Muscle of arm (tissue), 14 donors: ENCODE measurements at places on chromosomes 1 and 21.

DNA sequence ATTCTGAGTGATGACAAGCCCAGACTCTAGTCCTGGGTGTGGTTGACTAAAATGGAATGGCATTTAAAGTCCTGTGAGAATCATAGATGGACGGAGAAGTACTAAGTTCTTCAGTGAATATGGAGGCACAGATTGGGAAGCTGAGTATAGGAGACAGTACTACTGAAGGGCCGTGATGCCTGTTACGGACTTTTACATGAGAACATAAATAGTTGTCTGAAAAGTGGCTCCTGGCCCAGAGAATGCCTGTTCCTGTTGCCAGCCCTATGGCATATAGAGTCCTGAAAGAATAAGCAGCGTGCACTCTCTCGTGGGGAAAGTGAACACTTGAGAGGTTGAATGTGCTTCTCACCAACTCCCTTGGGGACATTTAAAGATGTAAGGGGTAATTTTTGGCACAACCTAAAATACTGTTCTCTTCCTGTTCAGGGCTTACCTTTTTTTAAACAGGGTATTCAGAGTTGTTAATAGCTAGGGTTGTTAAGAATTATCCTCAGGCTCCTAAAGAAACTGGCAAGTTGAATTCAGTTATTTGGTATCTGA, 20.4 kb downstream of the CCT8 start:
- DNase-seq: no peak

GRCh38 chr1:3355894-3356826, 98.3 kb upstream of the ARHGEF16 start:
- DNase-seq: no peak

DNA sequence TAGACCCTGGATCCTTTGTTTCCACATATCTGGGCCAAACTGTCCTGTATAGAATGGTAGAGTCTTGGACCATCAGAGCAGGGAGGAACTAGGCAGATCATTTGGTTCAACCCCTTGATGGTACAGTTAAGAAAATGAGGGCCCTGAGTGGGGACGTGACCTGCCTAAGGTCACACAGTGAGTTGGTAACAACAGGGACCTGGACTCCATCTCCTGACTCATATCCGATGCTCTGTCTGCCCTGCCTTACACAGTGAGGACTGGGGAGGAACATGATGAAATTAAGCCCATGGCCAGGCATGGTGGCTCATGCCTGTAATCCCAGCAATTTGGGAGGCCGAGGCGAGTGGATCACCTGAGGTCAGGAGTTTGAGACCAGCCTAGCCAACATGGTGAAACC, 440.2 kb downstream of the PTPRU start:
- DNase-seq: no peak

DNA sequence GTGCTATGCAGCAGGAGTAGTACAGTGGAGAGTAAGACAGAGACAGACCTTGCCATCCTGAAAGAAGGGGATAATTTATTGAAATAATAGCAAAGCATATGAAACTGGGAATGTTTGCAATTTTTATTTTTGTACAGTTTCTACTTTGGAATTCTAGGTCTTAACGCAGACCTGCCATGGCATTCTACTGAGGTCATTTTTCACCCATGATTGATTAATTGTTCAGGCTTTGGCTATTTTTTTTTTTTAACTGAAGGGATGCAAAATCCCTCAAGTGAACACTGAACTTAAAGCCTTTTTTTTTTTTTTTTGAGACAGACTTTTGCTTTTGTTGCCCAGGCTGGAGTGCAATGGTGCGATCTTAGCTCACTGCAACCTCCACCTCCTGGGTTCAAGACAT, 27.1 kb downstream of the MTF2 start:
- DNase-seq: no peak

DNA sequence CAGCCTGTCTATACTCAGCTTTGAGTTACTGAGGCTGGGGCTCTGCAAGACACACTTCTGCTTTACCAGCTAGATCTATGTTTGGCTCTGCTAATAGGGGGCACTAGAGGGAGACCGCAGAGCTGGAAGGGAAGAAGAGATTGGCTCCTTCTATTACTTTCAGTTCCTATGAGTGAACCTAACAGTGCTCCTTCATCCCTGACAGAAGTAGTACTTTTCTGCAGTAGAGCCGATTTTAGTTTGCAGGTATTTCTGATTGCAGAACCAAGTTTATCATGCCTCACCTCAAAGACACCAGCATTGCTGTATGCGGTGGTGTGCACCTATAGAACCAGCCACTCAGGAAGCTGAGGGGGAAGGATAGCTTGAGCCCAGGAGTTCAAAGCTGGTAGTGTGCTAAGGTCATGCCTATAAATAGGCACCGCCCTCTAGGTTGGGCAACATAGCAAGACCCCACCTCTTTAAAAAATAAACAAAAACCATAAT, 5.7 kb upstream of the ZDHHC18 start:
- DNase-seq: no peak

DNA sequence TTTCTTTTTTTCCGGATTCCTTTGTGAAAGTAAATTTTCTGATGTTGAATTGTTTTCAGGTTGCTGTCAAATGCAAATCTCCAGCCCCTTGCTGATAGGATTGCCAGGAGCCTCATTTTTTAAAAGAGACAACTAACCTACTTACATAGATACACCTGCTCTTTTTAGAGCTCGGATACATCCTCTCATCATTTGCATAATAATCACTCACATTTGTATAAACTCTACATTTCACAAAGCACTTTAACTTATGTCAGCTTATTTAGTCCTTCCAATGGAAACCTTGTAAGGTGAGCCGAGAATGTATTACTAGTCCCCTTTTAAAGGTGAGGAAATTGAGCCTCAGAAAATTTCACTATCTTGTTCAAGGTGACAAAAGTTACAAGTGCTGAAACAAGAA, 84.8 kb downstream of the KCTD3 start:
- no peak for DNase-seq

GRCh38 chr1:198132060-198132781, 24.6 kb upstream of the NEK7 start:
- DNase-seq: no peak

DNA sequence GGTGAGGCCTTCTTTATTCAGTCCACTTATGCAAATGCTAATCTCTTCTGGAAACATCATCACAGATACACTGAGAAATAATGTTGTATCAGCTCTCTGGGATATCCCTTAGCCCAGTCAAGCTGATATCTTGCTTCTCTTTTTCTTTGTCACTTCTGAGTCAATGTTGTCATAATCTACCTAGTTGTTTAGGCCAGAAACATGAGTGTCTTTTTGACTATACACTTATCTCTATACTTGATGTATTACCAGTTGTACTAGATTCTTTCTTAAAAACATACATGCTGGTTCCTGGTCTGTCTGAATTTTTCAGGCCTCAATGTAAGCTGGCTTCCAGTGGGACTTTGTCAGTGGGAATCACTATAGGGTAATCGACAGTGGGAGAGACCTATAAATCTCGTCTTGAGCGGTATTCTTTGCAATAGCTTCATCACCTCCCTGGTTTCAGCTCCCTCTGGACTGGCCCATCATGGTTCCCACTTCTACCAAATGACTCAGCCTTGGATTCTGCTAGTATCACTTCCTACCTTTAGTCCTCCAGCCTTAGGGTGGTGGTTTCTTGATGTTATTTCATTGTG, 135.2 kb upstream of the CYYR1 start:
- no peak for DNase-seq

DNA sequence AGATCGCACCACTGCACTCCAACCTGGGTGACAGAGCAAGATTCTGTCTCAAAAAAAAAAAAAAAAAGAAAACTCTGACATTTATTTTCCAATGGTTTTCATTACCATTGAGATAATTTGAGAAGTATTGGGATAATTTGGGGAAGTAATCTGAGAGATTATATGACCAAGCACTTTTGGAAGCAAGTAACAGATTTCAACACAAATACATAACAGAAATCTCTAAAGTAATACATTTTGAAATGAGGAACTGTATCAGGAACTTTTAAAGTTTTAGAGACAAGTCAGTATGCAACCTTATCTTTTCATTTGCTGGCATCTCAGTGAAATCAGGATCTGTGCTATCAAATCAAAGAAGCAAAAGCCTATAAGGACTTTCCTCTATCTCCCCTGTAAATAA, 25.4 kb upstream of the SLC16A1 start:
- DNase-seq: no peak

DNA sequence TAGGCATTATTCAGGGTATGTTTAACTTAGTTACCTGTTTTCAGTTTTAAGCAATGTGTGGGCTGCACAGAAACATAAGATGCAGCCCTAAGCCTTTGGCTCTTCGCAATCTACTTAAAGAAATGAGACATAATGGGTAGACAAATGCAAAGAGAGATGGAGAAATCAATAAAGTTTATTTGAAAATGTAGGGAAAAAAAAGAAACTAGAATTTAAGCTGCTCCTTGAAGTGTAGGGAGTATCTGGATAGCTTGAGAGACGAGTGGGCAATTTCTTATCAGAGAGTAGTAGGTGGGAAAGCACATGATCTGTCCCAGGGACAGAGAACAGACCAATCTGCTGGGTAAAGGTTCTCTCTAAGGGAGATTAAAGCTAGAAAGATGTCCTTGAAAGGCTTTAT, 8.9 kb downstream of the WNT2B start:
- no peak for DNase-seq

GRCh38 chr1:244709476-244710368, 56.8 kb downstream of the DESI2 start:
- no peak for DNase-seq

- no peak for DNase-seq
Measured at GRCh38 chr1:208025031-208025430, 114.1 kb upstream of the CD34 start.

DNA sequence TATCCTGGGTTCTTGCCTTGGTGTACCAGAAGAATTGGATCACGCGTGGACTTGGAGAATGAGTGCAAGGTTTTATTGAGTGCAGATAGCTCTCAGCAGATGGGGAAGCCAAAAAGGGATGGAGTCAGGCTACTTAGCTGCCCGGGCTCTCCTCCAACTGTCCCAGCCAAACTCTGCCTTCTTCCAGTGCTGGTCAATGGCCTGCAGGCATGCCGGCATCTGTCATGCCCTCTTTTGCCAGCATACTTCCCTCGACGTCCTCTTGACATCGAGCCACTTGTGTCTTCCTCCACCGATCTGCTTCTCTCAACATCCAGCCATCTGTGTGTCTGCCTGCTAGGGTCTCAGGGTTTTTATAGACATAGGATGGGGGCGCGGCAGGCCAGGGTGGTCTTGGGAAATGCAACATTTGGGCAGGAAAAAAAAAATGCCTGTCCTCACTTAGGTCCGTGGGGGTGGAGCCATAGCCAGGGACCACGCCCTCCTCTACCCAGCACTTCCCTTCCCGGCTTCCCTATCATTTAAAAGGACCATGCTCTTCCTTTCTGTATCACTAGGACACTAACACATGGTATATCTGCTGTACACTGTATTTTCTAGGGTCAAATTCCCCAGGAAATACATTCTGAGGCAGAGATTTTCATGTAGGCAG, 47.0 kb upstream of the BCAR3 start:
- DNase-seq: no peak

DNA sequence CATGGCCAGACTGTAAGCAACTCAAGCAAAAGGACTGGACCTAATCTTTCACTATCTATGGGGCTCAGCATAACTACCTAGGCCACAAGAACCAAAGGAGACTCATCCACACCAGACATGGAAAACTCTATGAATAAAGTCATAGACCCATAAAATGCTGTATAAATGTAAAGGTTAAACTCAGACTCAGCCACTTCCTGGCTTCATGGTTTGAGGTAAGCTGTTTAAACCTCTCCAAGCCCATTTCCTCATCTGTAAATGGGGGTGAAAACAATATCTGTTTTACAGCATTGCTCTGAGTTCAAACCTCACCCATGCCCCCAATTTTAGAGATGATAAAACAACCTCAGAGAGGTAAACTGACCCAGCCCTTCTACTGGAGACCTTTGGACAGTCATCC, 4.0 kb upstream of the SMIM12 start:
- DNase-seq: no peak

GRCh38 chr1:220796530-220796929, 9.8 kb downstream of the MTARC1 start:
- no peak for DNase-seq

DNA sequence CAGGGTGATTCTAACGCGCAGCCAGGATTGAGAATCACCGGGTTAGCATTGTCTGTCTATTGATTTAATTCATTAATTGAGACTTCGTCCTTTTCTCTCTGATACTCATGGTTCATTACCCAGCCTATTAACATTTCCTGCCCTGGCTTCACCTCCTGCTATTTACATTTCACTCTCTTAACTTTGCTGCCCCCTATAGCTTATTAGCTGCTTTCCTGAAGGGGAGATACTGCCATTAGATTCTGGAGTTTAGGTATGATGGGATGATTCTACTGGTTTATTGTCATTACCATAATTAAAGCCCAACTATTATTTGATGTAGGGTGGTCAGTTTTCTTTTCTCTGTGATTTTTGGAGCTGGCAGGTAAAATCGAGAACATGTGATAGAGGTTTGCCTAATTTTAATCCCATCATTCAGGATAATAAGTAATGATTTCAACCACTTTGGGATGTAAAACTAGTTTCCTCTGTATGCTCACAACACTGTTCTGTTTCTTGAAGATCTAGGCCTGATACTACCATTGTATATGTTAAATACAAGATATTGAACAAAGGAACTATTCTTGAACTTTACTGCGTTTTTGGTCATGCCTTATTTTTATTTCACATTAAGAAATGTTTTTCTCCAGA, 6.4 kb downstream of the PPP2R5A start:
- peak; percentile 35 for DNase-seq

DNA sequence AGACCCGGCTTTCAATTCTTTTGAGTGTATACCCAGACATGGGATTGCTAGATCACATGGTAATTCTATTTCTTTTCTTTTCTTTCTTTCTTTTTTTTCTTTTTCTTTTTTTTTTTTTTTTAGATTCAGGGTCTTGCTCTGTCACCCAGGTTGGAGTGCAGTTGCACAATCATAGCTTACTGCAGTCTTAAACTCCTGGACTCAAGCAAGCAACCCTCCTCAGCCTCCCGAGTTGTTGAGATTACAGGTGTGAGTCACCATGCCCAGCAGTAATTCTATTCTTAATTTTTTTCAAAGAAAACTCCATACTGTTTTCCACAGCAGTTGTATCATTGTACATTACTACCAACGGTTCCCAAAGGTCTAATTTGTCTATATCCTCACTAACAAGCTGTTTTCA, 13.5 kb upstream of the RNF186 start:
- no peak for DNase-seq

DNA sequence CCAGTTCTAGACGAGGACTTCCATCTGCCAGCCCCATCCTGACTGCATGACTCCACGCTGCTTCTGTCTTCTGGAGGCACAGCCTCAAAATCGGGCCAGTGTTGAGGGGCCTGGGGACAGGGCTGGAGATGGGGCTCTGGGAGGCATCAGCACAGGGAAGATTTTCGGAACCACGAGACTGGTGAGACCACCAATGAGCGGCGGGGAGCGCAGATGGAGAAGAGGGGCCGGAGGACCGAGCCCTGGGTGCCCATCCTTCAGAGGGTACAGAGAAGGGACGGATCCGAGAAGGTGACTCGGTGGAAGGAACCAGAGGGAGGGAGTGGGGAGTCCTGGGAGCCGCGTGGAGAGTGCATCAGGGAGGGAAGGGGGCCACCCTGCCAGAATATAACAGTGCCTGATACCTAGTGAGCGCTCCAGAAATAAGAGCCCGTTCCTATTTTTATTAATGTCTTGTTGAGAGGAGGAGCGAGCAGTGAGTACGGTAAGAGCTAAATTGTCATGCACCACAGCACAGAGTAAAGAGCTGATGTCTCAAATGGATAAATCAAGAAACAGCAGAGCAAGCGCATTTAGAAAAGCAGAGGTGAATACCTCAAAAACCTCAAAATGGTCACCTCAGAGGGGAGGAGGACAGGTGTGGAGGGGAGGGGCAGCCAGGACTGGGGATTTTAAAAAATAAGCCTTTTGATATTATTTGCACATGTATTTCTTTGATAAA, 26.2 kb upstream of the KIF26B start:
- DNase-seq: no peak
